ENCODE measurements at places on chromosomes 6 and 20.

DNA sequence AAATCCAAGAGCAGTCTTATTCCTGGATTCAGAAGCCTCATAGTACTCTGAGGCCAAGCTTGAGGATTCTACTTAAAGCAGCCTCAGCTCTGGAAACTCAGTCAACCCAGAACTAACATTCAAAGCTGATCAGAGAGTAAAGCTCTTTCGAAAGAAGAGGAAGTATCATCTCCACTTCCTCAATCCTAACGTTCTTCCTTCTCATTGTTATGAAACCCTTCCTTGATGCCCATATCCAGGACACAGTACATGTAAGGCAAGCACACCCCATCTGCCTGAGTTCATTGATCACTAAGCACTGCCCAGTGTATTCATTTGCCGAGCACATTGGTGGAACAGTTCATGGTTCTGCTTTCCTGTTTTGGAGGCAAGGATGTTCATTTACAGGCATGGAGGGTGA lies at the start of gene IPCEF1:
Gene IPCEF1 (minus strand): TSS at position 114 of the 400 bp plus-strand sequence. CDS start 90,856 bp downstream, outside the sequence.
- no peak for DNase-seq

- no peak for DNase-seq
These were observed 47.3 kb upstream of the LRFN2 start for GRCh38 chr6:40634429-40634828.

GRCh38 chr6:118382126-118382525 lies 166.0 kb upstream of the PLN start:
- DNase-seq = no peak

- DNase-seq = peak; percentile 82
These were observed 20.7 kb upstream of the TRIM27 start for GRCh38 chr6:28944412-28944865.

- no peak for DNase-seq
These were observed 142.7 kb downstream of the PCSK2 start for GRCh38 chr20:17369506-17369905.

GRCh38 chr6:122832459-122832858 lies 43.4 kb downstream of the SMPDL3A start:
- no peak for DNase-seq

GRCh38 chr6:20647585-20647984 lies 113.3 kb downstream of the CDKAL1 start:
- no peak for DNase-seq

- no peak for DNase-seq
These were observed 79.5 kb upstream of the RALGAPA2 start for GRCh38 chr20:20791664-20792568.

- no peak for DNase-seq
These were observed 8.5 kb upstream of the ANGPT4 start for GRCh38 chr20:924639-925038.

- peak; percentile 86 for DNase-seq
These were observed at the start of gene ARID1B for GRCh38 chr6:156776840-156777576. ARID1B (plus strand) TSS chr6:156777378; CDS start chr6:156777681, 303 bp downstream.

- no peak for DNase-seq
These were observed 154.2 kb upstream of the MAFB start for GRCh38 chr20:40843251-40843650.

- DNase-seq = no peak
These were observed 1.1 kb downstream of the ATP6V1G2 start for GRCh38 chr6:31545291-31545690.

- DNase-seq = no peak
These were observed 8.3 kb downstream of the NT5E start for GRCh38 chr6:85458184-85458583.

- no peak for DNase-seq
These were observed 1.4 kb upstream of the RNASET2 start for GRCh38 chr6:166957805-166958076.

GRCh38 chr6:31585491-31585890 lies 586 bp upstream of the LST1 start:
- no peak for DNase-seq

GRCh38 chr20:63371291-63371865 lies 10.2 kb upstream of the CHRNA4 start:
- no peak for DNase-seq

GRCh38 chr6:52995913-52996645 lies 995 bp upstream of the GSTA4 start:
- DNase-seq = peak; percentile 88

DNA sequence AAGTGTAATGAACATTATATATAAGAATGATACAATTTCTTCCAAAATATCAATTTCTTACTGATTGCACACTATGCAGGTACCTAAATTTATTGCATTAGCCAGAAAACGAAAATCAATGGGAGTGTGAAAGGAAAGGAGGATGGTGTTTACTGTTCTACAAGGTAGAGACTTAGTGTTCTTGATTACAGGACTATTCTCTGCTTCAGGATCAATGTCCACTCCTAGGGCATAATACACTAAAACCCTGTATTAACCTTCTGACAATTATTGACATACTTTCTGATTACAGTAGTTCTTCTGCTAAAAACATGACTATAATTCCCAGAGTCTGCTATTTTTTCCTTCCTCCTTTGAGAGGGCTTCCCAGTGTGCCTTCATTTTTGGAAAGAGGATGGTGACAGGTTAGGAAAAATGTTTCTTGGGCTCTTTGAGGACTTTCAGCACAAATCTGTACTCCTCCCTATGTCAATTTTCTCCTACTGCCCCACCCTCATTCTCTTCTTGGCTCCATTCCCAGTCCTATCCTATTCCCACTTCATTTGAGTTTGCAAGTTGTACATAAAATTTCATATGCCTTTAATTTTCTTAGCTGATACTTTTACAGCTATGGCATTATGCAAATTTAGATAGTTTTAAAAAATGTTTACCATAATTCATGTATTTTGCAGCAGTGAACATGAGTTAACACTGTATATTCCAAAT lies 278.9 kb downstream of the CENPW start:
- no peak for DNase-seq

DNA sequence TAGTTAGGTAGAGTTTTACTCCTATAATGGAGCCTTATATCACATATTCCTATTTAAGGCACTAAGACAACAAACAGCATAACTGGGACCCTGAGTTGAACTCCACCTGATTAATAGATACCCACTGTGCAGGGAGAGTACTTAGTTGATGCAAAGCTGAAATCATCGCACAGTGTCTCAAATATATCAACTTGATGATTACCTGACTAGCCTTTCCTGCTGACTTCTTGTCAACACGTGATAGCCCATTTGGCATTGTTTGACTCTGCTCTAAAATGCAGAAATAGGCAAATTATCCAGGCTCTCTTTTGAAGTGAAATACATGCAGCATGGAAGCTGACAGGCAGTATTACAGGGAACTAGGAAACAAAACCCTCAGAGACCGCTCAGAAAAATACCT lies 154.6 kb upstream of the HDAC2 start:
- no peak for DNase-seq

- DNase-seq = no peak
These were observed 9.5 kb downstream of the DAAM2 start for GRCh38 chr6:39801456-39802251.

GRCh38 chr6:129709196-129709768 lies 695 bp downstream of the ARHGAP18 start:
- DNase-seq = peak; percentile 60

DNA sequence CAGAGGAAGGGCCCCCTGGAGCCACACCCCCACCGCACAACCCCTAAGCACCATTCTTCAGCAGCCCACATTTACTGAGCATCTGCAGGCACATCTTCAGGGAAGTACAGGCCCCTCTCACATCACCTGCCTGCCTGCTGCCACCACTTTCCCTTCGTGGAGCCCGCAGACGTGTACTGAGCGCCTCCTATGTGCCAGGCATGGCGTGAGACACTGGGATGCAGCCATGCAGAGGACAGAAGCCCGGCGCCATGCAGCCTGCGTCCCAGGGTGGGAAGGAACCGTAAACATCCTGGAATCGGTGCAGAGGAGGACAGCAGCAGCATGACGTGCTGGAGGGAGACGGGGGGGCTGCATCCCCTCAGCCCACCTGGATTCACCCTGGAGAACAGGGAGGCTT lies 78.1 kb downstream of the GRM4 start:
- DNase-seq = no peak

DNA sequence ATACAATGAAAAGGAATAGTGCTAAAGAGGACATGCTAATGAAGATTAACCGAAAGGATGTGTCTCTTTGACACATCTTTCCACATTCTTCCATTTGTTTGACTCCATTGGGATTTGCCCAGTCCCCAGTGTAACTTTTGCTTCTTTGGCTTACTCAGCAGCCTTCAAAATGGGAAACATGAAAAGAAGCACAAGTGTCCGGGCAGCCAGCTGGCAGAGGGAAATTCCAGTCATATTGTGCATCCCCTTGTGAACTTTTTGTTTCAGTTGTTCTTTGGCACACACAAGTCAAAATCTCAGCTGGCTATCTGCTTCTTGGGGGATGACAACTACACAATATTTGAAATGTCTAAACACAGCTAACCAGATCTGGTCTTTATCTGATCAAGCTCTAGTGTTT lies 157.4 kb downstream of the OGFRL1 start:
- DNase-seq = no peak

DNA sequence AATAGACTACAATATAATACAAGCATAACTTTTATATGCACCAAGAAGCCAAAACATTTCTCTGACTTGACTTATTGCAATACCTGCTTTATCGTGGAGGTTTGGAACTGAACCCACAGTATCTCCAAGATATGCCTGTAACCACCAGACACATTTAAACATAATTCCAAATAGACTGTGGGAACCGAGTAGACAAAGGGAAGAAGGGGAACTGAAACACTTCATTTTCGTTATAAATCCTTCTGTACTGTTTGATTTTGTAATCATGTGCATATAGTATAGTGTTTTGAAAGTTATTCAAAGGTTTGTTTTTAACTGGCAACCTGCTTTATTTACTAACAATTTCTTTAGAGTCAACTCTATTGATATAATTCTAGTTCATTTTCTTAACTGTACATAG lies 154.9 kb upstream of the BEND6 start:
- no peak for DNase-seq

- DNase-seq = no peak
These were observed 59.6 kb downstream of the JARID2 start for GRCh38 chr6:15305496-15305895.

DNA sequence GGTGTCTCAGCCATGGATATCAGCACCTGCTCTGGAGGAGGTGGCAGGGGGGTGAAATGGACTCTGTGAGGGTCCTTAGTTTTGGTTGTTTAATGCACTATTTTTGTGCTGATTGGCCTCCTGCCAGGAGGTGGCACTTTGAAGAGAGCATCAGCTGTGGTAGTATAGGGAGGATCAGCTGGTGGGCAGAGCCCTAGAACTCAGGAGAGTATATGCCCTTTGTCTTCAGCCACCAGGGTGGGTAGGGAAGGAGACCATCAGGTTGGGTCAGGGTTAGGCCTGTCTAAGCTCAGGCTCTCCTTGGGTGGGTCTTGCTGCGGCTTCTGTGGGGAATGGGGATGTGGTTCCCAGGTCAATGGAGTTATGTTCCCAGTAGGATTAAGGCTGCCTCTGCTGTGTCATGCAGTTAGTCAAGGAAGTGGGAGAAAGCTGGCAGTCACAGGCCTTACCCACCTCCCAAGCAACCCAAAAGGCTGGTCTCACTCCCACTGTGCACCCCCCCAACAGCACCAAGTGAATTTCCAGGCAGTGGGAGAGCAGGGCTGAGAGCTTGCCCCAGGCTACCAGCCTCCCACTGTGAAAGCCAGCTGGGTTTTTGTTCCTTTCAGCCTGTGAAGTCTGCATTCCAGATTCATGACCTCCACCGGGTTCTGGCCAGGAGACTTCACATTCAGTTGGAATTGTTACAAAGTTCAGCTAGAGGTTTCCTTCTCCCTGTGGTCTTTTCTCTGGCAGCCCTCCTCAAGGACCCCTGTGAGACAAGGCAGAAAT lies 5.7 kb upstream of the OSTM1 start:
- peak; percentile 43 for DNase-seq

GRCh38 chr6:4606821-4607704 lies 169.1 kb upstream of the CDYL start:
- peak; percentile 75 for DNase-seq

All from fibroblast of skin of abdomen (primary cell).